Sigmoid colon (tissue), 7 donors: ENCODE measurements at places on chromosomes 4 and X. TPM values are rescaled to one million over a fixed set of nuclear protein-coding genes. Genes with fewer than 3 reads are reported as not detected.

DNA sequence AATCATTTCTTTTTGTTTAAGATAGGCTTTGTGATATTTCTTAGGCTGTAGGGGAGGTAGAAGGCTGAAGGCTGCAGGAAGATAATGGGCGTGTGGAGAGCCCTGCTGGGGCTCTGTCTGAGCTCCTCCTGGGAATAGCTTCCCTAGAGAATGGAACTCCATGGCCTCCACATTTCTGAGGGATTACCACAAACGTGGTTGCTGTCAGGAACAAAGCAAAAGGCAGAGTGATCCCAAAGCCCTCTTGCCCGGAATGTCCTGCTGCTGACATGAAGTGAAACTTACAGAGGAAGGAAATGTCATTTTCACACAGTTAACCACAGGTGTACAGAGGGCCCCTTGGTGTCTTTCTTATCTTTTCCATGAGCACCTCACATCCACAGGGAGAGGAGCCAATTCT is 89.3 kb downstream of the DDIT4L start:
- H3K27ac ChIP-seq, result no peak overlapping the region
- no peaks in the 10 kb centered on the region for H3K27me3 ChIP-seq
- DNase-seq, result no peak

DNA sequence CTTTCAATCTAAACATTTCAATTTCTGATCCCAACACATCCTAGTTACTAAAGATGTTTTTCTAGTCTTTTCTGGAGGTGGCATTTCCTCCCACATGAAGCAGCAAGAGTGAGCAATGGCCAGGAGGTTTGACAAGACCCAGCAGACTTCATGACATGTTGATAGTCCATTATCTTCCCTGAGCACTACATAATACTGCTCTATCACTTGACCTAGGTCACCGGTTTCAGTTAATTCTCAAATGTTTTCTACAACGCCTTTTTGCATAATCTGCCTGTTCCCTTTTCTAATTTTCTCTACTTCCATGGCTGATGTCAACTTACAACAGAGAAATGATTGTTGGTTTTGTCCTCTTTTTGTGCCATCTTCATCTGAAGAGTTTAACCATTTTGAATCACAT is 62.0 kb upstream of the GPRIN3 start:
- no peak for DNase-seq
- no peaks in the 10 kb centered on the region for H3K36me3 ChIP-seq
- H3K27me3 ChIP-seq, result no peaks in the 10 kb centered on the region
- H3K4me1 ChIP-seq, result no peaks in the 10 kb centered on the region

ARX gene
- not detected for total RNA-seq

DNA sequence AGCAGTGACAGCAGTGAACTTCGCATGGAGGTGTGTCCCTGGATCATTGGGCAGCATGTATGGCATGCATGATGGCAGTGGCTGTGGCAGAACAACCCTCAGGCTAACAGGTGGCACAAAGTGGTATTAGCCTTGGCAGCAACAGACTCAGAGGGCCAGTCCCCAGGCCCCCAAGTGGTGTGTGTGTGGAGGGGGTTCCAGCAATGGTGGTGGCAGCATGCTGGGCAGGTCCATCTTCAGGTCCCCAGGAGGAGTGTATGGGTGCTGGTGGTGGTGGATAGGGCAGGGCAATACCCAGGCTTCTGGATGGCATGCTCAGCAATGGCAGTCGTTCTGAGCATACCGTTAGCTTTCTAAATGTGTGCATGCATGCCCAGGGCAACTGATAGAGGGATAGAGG is 923.7 kb downstream of the PDHA2 start:
- no peaks in the 10 kb centered on the region for H3K27me3 ChIP-seq
- DNase-seq, result no peak
- no peaks in the 10 kb centered on the region for H3K36me3 ChIP-seq
- no peak overlapping the region for H3K27ac ChIP-seq
- H3K4me1 ChIP-seq, result no peaks in the 10 kb centered on the region
- no peak overlapping the region for H3K4me3 ChIP-seq

DNA sequence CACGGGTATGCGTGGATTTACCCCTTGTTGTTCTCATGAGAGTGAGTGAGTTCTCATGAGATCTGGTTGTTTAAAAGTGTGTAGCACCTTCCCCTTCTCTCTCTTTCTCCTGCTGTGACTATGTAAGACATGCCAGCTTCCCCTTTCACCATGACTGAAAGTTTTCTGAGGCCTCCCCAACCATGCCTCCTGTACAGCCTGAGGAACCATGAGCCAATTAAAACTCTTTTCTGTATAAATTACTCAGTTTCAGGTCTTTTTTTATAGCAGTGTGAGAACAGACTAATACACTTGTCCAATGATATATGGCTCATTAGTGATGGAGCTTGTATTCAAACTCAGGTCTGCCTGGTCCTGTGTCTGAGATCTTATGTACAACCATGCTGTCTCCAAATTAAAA is 28.5 kb upstream of the RTL3 start:
- no peaks in the 10 kb centered on the region for H3K36me3 ChIP-seq
- H3K4me3 ChIP-seq, result no peak overlapping the region
- no peaks in the 10 kb centered on the region for H3K4me1 ChIP-seq

DNA sequence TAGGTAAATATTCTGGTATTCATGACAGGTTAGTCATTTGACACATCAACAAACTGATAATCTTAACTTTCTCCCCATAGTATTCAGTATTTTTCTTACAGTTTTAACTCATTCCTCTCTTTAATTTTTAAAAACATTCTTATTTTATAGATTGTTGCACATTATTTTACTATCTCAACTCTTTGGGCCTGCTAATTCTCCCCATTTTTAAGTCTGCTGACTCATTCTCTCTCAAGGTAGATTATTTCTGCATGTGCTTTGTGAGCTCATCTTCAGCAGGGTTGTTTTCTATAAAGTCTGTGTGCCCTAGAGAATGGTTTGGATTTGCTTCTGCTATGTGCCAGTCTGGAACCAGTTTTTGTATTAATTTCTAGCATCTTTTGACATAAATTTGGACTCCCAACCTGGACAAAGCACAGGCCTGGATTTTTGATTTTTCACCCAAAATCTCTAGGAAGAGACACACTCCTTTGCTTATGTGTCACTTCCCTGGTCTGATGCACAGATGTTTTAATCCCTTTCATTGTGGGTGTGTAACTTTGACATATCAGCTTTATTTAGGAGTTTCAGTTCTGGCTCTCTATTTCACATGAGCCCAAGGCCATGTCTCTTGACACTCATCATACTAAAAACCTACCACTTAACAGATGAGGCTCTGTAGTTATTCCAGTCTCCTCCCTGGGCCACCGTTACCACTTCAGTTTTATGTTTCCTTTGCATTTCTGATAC is 194.3 kb upstream of the PGRMC2 start:
- H3K4me1 ChIP-seq, result no peaks in the 10 kb centered on the region
- DNase-seq, result no peak
- no peaks in the 10 kb centered on the region for H3K27me3 ChIP-seq
- no peaks in the 10 kb centered on the region for H3K36me3 ChIP-seq

- H3K4me3 ChIP-seq, result no peak overlapping the region
- H3K27ac ChIP-seq, result no peak overlapping the region
- no peaks in the 10 kb centered on the region for H3K27me3 ChIP-seq
- no peak for DNase-seq
- H3K4me1 ChIP-seq, result no peaks in the 10 kb centered on the region
Observed at GRCh38 chr4:150789864-150790263, 207.9 kb downstream of the MAB21L2 start.
